IMR-90 (cell line): ENCODE measurements at places on chromosomes 11 and 22. TPM values are rescaled to one million over a fixed set of nuclear protein-coding genes. Genes with fewer than 3 reads are reported as not detected.

The DERL3 gene
- 0.50 and 0.62 TPM in 2 replicates for polyA plus RNA-seq

The GSTP1 gene
- polyA plus RNA-seq, result 1,539 and 1,653 TPM in 2 replicates

The WNT7B gene
- polyA plus RNA-seq, result 0.15 and 0.16 TPM in 2 replicates

The CDK2AP2 gene
- 44.7 and 49.8 TPM in 2 replicates for polyA plus RNA-seq

The GLB1L3 gene
- not detected in 2 replicates for polyA plus RNA-seq

The APOA1 gene
- polyA plus RNA-seq, result 0.89 and 0.98 TPM in 2 replicates

The C11orf16 gene
- polyA plus RNA-seq, result not detected in 2 replicates

The PRR33 gene
- polyA plus RNA-seq, result not detected in 2 replicates

The CARD16 gene
- polyA plus RNA-seq, result 24.9 and 29.2 TPM in 2 replicates

The FANCF gene
- polyA plus RNA-seq, result 2.7 and 3.3 TPM in 2 replicates

The ENTHD1 gene
- polyA plus RNA-seq, result not detected in 2 replicates

The TNNI2 gene
- polyA plus RNA-seq, result not detected in 2 replicates

The CD6 gene
- not detected in 2 replicates for polyA plus RNA-seq

DNA sequence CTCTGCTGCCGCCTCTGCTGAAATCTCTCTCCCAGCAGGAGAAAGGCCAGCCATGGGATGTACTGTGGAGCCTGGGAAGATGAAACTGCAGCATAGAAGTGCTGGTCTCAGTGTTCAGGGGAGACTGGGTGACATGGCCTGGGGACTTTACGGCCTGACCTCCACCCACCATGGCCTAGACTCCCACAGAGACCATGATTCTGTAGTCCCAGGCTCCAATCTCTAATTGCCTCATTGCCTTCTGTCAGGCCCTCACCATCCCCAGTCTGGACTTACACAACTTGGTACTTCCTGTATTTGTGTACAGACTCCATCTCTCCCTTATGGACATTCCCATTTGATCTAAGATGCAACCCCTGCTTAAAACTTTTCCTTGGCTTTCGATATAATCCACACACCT lies 43.1 kb downstream of the TRAF6 start:
- no peak for DNase-seq
- no peak overlapping the region for H3K4me3 ChIP-seq
- no peaks in the 10 kb centered on the region for H3K27me3 ChIP-seq
- H3K36me3 ChIP-seq, result no peaks in the 10 kb centered on the region
- H3K4me1 ChIP-seq, result peaks cover 19% of the 10 kb centered on the region

GRCh38 chr22:45330548-45330947 lies 20.8 kb downstream of the FAM118A start:
- H3K27me3 ChIP-seq, result no peaks in the 10 kb centered on the region
- peaks cover 2% of the 10 kb centered on the region; the same call in 1 of the 2 replicates for H3K4me1 ChIP-seq
- H3K27ac ChIP-seq, result no peak overlapping the region

DNA sequence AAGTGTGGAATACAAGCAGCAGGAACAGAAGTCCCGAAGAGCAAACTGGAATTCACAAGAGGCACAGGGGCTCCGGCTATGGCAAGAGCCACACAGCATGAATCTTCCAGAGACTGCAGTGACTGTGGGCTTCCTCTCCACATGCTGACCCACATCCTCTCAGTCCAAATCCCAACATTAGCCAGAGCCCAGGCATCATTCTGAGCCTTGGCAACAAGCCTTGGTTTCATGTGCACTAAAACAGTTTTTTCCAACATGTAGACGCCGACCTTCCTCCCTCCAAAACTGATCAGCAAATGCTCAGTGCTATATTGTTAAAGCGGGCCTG lies 91.7 kb upstream of the CSNK2A3 start:
- H3K27me3 ChIP-seq, result peaks cover 2% of the 10 kb centered on the region; the same call in 1 of the 2 replicates
- no peaks in the 10 kb centered on the region for H3K36me3 ChIP-seq
- no peak overlapping the region for H3K4me3 ChIP-seq
- H3K27ac ChIP-seq, result peak overlapping the region; percentile 42; the same call in 1 of the 2 replicates
- H3K4me1 ChIP-seq, result peaks cover 10% of the 10 kb centered on the region

DNA sequence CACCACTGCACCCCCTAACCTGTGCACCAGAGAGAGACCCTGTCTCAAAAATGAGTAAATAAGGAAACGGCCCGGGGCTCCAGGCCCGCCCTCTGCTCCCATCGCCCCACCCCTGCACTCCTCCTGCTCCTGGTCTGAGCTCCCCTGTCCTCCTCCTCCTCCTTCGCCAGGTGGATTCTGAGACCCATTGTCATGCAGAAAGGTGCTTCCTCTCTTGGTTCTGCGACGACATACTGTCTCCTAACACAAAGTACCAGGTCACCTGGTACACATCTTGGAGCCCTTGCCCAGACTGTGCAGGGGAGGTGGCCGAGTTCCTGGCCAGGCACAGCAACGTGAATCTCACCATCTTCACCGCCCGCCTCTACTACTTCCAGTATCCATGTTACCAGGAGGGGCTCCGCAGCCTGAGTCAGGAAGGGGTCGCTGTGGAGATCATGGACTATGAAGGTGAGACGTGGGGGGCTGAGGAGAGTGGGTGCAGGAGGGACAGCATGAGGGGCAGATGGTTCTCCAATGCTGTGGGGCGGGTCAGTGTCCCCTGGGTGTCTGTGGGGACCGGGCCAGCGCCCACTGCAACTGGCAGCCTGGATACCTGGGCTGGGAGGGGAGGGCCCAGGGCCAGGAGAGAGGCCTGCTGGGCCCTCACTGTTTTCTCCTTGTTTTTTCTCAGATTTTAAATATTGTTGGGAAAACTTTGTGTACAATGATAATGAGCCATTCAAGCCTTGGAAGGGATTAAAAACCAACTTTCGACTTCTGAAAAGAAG lies 3.1 kb upstream of the APOBEC3D start:
- no peaks in the 10 kb centered on the region for H3K27me3 ChIP-seq
- no peak overlapping the region for H3K27ac ChIP-seq
- H3K4me3 ChIP-seq, result no peak overlapping the region
- H3K4me1 ChIP-seq, result peaks cover 13% of the 10 kb centered on the region

GRCh38 chr22:33380789-33381530 lies 322.8 kb upstream of the SYN3 start:
- H3K27me3 ChIP-seq, result no peaks in the 10 kb centered on the region
- H3K36me3 ChIP-seq, result 0 out of 2 replicates have a peak, but pooled peaks cover 5% of the 10 kb centered on the region
- H3K4me1 ChIP-seq, result no peaks in the 10 kb centered on the region
- no peak overlapping the region for H3K27ac ChIP-seq

DNA sequence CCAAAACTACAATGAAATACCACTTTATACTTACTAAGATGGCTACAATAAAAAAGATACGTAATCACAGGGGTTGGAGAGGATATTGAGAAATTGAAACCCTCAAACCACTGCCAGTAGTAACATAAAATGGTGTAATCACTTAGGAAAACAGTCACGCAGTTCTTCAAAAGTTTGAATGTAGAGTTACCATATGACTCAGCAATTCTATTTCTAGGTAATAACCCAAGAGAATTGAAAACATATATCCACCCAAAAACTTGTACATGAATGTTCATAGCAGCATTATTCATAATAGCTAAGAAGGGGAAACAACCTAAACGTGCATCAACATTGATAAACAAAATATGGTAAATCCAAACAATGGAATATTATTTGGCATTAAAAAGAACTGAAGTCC lies 24.4 kb upstream of the PSMA1 start:
- no peaks in the 10 kb centered on the region for H3K36me3 ChIP-seq
- no peaks in the 10 kb centered on the region for H3K4me1 ChIP-seq
- no peak overlapping the region for H3K4me3 ChIP-seq
- peaks cover 2% of the 10 kb centered on the region for H3K27me3 ChIP-seq
- H3K27ac ChIP-seq, result no peak overlapping the region
- peak; percentile 33 for DNase-seq

GRCh38 chr11:84795698-84796097 lies 831.4 kb downstream of the DLG2 start:
- H3K4me3 ChIP-seq, result no peak overlapping the region
- DNase-seq, result no peak
- no peaks in the 10 kb centered on the region for H3K27me3 ChIP-seq
- no peaks in the 10 kb centered on the region for H3K36me3 ChIP-seq
- H3K27ac ChIP-seq, result no peak overlapping the region

DNA sequence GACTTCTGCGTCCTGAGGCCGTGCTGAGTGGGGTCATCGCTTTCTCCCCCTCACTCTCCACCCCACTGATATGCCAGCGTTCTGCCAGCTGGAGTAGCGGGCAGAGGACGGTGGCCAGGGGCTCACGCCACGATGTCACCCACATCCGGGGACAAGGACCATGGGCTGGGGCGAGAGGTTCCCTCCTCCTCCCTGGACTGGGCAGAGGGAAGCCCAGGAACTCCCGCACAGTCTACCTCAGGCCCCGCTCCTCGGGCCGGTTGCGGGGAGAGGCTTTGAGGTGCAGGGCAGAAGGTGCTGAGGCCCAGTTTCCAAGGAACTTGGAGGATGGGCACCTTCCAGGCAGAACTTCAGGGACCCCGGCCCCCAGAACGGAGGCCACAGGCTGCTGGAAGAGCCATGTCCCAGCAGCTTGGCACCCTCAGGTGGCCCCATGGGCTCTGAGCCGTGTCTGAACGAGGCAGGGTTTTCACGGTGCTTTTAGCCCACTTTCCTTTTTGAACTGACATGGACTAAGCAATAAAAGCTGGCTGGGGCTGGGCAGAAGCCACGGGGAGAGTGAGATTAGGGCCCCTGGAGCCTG lies 25.4 kb downstream of the ADAMTS15 start:
- H3K27me3 ChIP-seq, result no peaks in the 10 kb centered on the region
- H3K36me3 ChIP-seq, result peaks cover 71% of the 10 kb centered on the region
- no peak for DNase-seq

DNA sequence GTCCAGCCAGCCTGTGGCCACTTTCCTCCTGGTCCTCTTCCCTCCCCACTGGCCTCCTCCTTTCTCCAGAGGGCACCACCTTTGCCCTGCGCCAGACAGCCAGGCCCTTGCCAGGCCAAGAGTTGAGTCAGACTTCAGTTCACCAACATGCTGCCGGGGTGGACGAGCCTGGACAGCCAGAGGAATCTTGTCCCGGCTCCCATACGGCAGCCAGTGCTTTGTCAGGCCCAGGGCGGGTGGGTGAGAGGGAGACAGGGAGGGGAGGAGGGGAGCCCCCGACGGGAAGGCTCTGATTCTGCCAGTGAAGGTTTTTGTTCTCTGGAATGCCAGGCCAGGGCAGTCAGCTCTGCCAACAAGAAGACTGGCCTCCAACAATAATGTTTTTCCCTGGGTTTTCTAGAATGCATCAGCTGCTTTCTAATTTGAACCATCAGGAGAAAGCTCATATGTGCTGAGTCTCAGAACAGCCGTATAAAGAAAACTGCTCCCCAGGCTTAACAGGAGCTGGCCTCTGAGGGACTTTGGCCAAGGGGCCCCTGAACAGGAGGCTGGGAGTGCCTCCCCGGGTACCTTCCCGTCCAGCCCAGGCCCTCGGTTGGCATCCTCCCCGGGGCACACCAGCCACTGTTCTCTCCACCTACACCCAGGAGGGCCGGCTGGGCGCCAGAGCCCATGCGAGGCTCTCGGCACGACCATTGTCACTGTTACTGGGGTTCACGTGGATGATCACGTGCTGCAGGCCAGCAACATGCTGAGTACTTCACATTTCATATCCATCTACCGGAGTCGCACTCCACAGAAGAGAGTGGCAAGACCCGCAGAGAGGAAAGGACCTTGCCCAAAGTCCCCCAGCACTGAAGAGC lies 28.6 kb downstream of the LIF start:
- H3K4me1 ChIP-seq, result peaks cover 12% of the 10 kb centered on the region
- no peak for DNase-seq
- H3K4me3 ChIP-seq, result no peak overlapping the region
- H3K36me3 ChIP-seq, result no peaks in the 10 kb centered on the region
- H3K27ac ChIP-seq, result peak overlapping the region; percentile 19; the same call in 1 of the 2 replicates

DNA sequence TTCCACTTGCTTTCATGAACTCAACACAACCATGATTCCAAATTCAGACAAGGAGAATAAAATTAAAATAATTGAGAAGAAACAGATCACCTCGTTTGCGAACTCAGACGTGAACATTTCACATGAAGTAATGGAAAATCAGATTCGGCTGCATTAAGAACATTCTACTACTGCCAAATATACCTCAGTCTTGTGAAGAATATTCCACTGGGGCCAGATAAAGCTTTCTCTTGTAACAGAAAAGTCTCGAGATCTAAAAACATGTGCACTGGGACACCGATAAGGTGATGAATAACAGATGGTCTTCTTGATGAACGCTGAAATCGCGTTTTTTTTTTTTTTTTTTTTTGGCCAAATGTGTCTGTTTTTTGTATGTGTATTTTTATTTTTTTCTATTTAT lies 761.1 kb downstream of the BRD1 start:
- DNase-seq, result no peak
- no peak overlapping the region for H3K27ac ChIP-seq
- H3K4me3 ChIP-seq, result no peak overlapping the region

DNA sequence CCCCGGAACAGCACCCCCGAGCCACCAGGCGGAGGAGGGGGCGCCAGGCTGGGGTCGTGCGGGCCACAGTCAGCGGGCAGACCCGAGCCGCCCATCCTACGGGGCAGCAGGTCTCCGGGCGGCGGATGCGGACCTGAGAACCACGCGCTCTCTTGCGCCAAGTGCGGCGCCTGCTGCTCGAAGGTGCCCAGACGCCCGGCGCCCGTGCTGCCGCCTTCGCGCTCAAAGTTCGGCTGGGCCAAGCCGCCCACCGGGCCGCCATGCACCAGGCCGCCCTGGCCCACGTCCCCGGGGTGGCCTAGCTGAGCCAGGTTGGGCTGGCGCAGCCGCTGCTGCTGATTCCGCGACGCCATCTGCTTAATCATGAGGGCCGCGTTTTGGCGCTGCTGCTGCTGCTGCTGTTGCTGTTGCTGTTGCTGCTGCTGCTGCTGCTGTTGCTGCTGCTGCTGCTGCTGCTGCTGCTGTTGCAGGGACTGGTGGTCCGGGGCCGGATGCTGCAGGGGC lies 3.0 kb downstream of the MN1 start:
- no peak for DNase-seq
- peaks cover 11% of the 10 kb centered on the region; the same call in 1 of the 2 replicates for H3K4me1 ChIP-seq
- no peak overlapping the region for H3K27ac ChIP-seq
- H3K4me3 ChIP-seq, result no peak overlapping the region
- H3K36me3 ChIP-seq, result peaks cover 24% of the 10 kb centered on the region

DNA sequence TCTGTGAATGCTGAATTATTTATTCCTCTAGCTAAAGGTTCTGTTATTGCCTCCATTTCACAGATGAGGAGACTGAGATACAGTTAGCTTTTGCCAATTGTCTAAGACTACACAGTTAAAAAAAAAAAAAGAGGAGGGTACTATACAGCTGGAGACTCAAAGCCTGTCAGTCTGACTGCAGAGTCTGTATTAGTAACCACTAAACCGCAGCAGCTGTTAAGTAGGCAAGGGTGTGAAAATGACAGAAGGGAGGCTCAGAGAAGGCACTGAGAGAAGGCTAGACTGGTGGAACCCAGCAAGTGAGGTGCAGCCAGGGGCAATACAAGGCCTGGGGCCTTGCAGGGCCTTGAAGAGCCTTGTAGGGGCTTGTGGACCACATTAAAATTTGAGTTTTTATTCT lies 181.2 kb downstream of the CSNK2A3 start:
- H3K36me3 ChIP-seq, result no peaks in the 10 kb centered on the region
- peaks cover 25% of the 10 kb centered on the region for H3K27me3 ChIP-seq
- H3K27ac ChIP-seq, result no peak overlapping the region
- no peak for DNase-seq
- no peaks in the 10 kb centered on the region; the same call in 1 of the 2 replicates for H3K4me1 ChIP-seq

GRCh38 chr11:111629499-111629898 lies 27.2 kb downstream of the SIK2 start:
- H3K4me3 ChIP-seq, result no peak overlapping the region
- H3K36me3 ChIP-seq, result peaks cover 6% of the 10 kb centered on the region
- DNase-seq, result no peak
- H3K27ac ChIP-seq, result no peak overlapping the region

- peaks cover 2% of the 10 kb centered on the region; the same call in 1 of the 2 replicates for H3K27me3 ChIP-seq
- no peak overlapping the region for H3K4me3 ChIP-seq
- DNase-seq, result no peak
Measured at GRCh38 chr11:623999-624704, 603 bp downstream of the CDHR5 start.

GRCh38 chr22:30196141-30196879 lies 50.2 kb downstream of the LIF start:
- H3K27me3 ChIP-seq, result no peaks in the 10 kb centered on the region
- DNase-seq, result peak; percentile 100
- no peak overlapping the region for H3K4me3 ChIP-seq
- no peaks in the 10 kb centered on the region for H3K36me3 ChIP-seq
- H3K27ac ChIP-seq, result peak overlapping the region; percentile 89
